Natural killer cell treated with Interleukin-12 subunit alpha and Interleukin-12 subunit beta and Interleukin-15 and Interleukin-18, amount 100 ng/mL, for 72 hours (primary cell): ENCODE measurements at places on chromosomes 2 and 18. TPM values are rescaled to one million over a fixed set of nuclear protein-coding genes. Genes with fewer than 3 reads are reported as not detected.

The ALK gene
- total RNA-seq, result not detected

GRCh38 chr2:162646794-162647193 is 191.8 kb downstream of the KCNH7 start:
- H3K27ac ChIP-seq, result no peak overlapping the region
- H3K27me3 ChIP-seq, result no peaks in the 10 kb centered on the region
- H3K4me3 ChIP-seq, result no peak overlapping the region
- no peak for DNase-seq

GRCh38 chr2:12950957-12951656 is 234.4 kb downstream of the TRIB2 start:
- no peak overlapping the region for H3K4me3 ChIP-seq
- no peak overlapping the region for H3K27ac ChIP-seq
- H3K27me3 ChIP-seq, result peaks cover 6% of the 10 kb centered on the region
- DNase-seq, result no peak
- peaks cover 33% of the 10 kb centered on the region for H3K4me1 ChIP-seq

DNA sequence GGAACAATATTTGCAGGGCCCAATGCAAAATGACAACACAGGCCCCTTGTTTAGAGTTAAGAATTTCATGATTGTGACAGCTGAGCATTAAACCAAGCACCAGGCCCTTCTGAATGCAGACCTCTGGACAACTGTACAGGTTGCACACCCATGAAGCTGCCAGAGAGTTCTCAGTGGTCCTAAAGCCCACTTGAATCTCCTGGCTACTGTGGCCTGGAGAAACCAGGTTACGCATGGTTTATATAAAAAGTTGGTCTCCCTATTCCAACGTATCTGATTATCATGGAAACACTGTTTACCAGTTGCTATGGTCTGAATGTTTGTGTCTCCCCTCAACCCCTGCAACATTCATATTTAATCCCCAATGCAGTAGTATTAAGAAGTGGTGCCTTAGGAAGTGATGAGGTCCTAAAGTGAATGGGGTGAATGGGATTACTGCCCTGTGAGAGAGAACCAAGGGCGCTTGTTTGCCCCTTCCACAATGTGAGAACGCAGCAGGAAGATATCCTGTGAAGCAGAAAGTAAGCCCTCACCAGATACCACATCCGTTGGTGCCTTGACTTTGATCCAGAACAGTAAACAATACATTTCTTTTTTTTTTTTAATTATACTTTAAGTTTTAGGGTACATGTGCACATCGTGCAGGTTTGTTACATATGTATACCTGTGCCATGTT is 48.0 kb upstream of the ANXA4 start:
- peaks cover 48% of the 10 kb centered on the region for H3K4me1 ChIP-seq
- peak overlapping the region; percentile 75 for H3K27ac ChIP-seq
- DNase-seq, result no peak
- H3K27me3 ChIP-seq, result no peaks in the 10 kb centered on the region
- H3K4me3 ChIP-seq, result peak overlapping the region; percentile 63
- no peaks in the 10 kb centered on the region for H3K36me3 ChIP-seq

- H3K4me1 ChIP-seq, result no peaks in the 10 kb centered on the region
- no peak overlapping the region for H3K4me3 ChIP-seq
- H3K27me3 ChIP-seq, result peaks cover 24% of the 10 kb centered on the region
- no peaks in the 10 kb centered on the region for H3K36me3 ChIP-seq
Observed at GRCh38 chr2:237299906-237300305, 114.1 kb downstream of the COL6A3 start.
